Effector memory CD4-positive, alpha-beta T cell (primary cell): ENCODE measurements at places on chromosomes 13 and 19.

DNA sequence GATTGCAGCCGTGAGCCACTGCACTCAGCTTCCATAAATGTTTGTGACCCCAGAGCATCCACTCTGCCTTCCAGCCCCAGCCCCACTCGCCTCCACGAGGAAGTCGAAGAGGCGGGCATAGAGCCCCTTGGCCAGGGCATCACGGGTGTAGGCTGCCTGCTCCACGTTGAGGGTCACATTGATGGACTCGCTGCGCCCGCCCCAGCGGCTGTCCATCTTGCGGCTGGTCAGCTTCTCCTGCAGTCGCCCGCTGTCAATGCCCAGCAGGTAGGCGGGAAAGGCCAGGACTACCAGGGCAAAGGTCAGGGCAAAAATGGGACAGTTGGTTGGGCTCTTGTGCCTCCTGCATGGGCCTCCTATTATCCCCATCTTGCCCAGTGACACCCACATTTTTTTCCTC lies 27.2 kb downstream of the MYO1F start:
- DNase-seq, result no peak
- no peak overlapping the region for H3K4me3 ChIP-seq
- no peaks in the 10 kb centered on the region for H3K4me1 ChIP-seq
- no peak overlapping the region for H3K27ac ChIP-seq

DNA sequence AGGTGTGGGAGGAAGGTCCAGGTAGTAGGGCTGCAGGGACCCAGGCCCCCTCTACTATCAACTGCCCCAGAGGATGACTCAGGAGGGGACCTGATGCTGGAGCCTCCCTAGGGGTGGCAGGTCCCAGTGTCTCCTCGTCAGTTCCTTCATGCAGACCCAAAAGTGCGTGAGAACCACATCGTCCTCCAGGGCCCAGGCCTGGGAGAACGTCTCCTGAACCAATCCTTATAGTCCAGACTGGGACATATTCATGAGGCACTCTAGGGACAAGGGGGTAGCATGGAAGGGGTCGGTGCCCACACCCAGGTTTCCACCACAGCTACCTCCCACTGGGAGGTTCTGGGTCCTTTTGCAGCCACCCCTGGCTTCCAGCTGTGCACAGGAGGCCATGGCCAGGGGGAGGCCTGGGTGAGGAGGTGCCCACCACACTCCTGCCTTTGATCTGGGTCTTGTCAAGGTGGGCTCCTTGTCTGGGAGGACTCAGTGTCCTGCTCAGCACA lies 38.0 kb upstream of the TPM4 start:
- H3K27me3 ChIP-seq, result no peaks in the 10 kb centered on the region
- H3K36me3 ChIP-seq, result no peaks in the 10 kb centered on the region
- H3K27ac ChIP-seq, result no peak overlapping the region
- no peaks in the 10 kb centered on the region for H3K4me1 ChIP-seq

GRCh38 chr13:58704953-58705352 lies 1073.4 kb downstream of the PCDH17 start:
- H3K4me1 ChIP-seq, result no peaks in the 10 kb centered on the region
- no peak for DNase-seq
- no peak overlapping the region for H3K27ac ChIP-seq
- no peaks in the 10 kb centered on the region for H3K27me3 ChIP-seq
- H3K36me3 ChIP-seq, result no peaks in the 10 kb centered on the region

- no peak for DNase-seq
- H3K27me3 ChIP-seq, result no peaks in the 10 kb centered on the region
- no peaks in the 10 kb centered on the region for H3K4me1 ChIP-seq
- no peak overlapping the region for H3K27ac ChIP-seq
- H3K36me3 ChIP-seq, result peaks cover 8% of the 10 kb centered on the region
Measured at GRCh38 chr13:91360246-91360751, 12.8 kb downstream of the MIR17HG start.

GRCh38 chr13:20411638-20412342 lies 113.9 kb downstream of the CRYL1 start:
- H3K27ac ChIP-seq, result no peak overlapping the region
- H3K27me3 ChIP-seq, result no peaks in the 10 kb centered on the region
- peaks cover 21% of the 10 kb centered on the region for H3K4me1 ChIP-seq

GRCh38 chr13:41054212-41054877 lies 7.0 kb upstream of the WBP4 start:
- peak; percentile 21 for DNase-seq
- H3K4me3 ChIP-seq, result no peak overlapping the region
- no peak overlapping the region for H3K27ac ChIP-seq
- no peaks in the 10 kb centered on the region for H3K36me3 ChIP-seq
- peaks cover 4% of the 10 kb centered on the region for H3K4me1 ChIP-seq

DNA sequence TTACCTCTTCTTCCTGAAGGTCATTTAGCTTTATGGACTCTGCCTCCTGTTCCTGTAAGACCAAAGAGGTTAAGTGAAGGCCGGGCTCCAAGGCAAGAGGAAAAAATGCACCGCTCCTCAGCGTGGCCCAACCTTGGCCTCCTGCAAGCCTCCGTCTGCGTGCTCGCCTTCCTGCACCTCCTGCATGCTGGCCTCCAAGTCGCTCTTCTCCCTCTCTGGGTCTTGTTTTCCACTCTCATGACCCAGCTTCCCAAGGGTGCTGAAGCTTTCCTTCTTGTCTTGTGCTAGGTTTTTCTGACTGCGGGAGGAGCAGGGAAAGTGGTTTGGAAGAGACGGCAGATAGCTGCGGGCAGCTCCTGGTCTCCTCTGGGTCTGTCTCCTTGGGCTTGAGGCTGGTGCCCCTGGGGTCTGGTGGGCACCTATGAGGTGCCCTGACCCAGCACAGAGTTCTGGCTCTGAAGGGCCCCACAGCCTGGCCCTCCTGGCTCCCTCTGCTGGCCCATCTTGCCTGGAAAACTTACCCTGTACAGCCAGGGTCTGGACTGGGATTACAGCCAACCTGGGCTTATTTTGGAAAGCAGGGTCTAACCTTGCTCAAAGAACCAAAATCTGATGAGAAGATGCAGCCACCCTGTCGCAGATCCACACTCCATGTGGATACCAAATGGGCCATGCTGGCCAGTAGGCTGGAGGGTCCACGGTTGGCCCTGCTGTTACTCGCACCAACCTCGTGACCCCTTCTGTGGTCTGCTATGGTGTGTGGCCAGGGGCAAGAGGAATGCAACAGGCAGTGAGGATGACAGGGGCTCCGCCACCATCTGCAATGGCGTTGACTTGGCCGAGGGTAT lies 5.2 kb downstream of the C13orf46 start:
- H3K36me3 ChIP-seq, result peaks cover 39% of the 10 kb centered on the region
- no peak overlapping the region for H3K27ac ChIP-seq
- DNase-seq, result no peak
- H3K4me1 ChIP-seq, result no peaks in the 10 kb centered on the region
- H3K27me3 ChIP-seq, result no peaks in the 10 kb centered on the region
- H3K4me3 ChIP-seq, result no peak overlapping the region

DNA sequence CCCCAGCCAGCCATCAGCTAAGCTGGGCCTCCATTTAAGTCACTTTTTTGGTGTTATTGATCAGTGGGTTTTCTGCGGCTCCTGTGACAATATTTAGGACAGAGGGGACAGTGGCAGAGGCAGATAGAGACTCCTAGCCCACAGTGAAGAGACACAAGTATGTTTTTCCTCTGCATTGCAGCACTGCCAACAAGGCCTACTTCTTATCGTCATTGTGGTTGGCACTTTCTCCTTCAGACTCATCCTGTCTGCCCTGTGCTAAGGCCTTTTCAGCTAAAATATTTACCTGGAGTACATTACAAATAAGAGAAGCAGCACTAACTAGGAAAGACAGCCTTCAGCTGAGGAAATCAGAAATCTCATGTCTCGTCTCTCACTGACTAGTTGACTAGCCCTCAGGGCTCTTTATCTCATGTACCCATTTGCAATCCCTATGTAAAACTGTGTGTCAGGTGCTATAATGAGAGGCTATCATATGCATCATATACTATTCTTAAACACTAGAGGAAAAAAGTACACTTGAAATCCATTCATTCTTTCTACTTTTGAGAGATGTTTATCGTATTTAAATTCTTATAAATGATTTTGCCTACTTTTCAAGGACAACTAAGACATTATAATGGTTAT lies 62.2 kb downstream of the ZAR1L start:
- no peaks in the 10 kb centered on the region for H3K27me3 ChIP-seq
- peaks cover 11% of the 10 kb centered on the region for H3K36me3 ChIP-seq
- no peak for DNase-seq
- H3K4me1 ChIP-seq, result no peaks in the 10 kb centered on the region
- no peak overlapping the region for H3K4me3 ChIP-seq
- no peak overlapping the region for H3K27ac ChIP-seq

GRCh38 chr13:83125791-83126190 lies 756.5 kb downstream of the SLITRK1 start:
- H3K36me3 ChIP-seq, result no peaks in the 10 kb centered on the region
- H3K27ac ChIP-seq, result no peak overlapping the region
- no peaks in the 10 kb centered on the region for H3K4me1 ChIP-seq
- no peaks in the 10 kb centered on the region for H3K27me3 ChIP-seq
- no peak for DNase-seq
- H3K4me3 ChIP-seq, result no peak overlapping the region

- peaks cover 42% of the 10 kb centered on the region for H3K36me3 ChIP-seq
- DNase-seq, result no peak
- H3K27me3 ChIP-seq, result no peaks in the 10 kb centered on the region
- no peak overlapping the region for H3K27ac ChIP-seq
- peaks cover 9% of the 10 kb centered on the region for H3K4me1 ChIP-seq
Measured at GRCh38 chr19:17560205-17560595, 4.8 kb downstream of the COLGALT1 start.

- no peak for DNase-seq
- no peak overlapping the region for H3K4me3 ChIP-seq
- no peak overlapping the region for H3K27ac ChIP-seq
- no peaks in the 10 kb centered on the region for H3K27me3 ChIP-seq
- no peaks in the 10 kb centered on the region for H3K36me3 ChIP-seq
- H3K4me1 ChIP-seq, result no peaks in the 10 kb centered on the region
Measured at GRCh38 chr13:110403315-110403714, 96.2 kb downstream of the COL4A2 start.
